ENCODE measurements at places on chromosomes 5 and 9.

DNA sequence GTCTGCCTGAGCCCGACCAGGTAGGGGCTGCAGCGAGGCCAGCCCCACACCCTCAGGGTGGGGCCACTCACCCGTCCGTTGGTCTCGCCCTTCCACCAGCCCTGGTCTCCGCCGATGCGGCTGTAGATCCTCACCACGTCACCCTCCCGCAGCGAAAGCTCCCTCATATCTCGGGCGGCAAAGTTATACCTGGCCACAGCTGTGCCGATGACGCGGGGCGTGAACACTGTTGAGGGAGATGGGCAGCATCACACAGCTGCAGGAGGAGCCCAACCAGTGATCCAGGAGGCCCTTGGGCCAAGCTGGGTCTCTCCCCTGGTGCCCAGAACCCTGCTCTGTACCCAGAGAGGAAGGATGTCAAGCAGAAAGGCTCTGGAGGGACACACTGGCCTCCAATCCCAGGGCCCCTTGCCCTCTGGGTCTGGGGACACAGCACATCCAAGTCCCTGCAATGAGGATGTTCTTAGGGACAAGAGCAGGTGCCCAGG, 30.3 kb upstream of the SARDH start:
- no peak for DNase-seq

- DNase-seq: no peak
These were observed 38.7 kb downstream of the MAPK9 start for GRCh38 chr5:180253036-180253824.

DNA sequence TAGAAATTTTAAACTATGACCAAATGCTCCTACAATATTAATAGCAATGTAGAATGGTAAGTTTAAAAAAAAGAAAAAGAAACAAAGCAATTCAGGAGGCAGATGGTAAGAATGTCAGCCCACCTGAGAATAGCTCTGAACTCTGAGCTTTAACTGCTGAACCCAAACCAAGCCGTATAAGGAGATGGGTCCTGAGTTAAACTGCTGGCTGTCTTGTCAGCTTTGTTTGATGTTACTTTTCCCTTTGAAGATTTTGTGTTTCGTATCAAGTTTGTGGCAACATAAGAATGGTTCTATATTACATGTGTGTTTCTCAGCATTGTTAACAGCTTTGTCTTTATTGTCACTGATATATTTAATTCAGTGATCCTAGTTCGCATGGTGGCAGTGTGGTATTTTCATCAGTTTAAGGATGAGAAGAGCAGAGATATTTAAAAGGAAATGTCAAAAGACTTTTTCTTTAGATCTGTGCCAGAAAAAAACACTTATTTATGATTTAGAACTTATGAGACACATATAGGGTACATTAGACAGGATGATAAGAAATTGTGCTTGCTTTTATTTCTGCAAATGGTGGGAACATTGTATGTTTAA, 390.1 kb downstream of the CCDC171 start:
- no peak for DNase-seq

GRCh38 chr5:173481821-173482220, 134.6 kb downstream of the BOD1 start:
- DNase-seq: no peak

DNA sequence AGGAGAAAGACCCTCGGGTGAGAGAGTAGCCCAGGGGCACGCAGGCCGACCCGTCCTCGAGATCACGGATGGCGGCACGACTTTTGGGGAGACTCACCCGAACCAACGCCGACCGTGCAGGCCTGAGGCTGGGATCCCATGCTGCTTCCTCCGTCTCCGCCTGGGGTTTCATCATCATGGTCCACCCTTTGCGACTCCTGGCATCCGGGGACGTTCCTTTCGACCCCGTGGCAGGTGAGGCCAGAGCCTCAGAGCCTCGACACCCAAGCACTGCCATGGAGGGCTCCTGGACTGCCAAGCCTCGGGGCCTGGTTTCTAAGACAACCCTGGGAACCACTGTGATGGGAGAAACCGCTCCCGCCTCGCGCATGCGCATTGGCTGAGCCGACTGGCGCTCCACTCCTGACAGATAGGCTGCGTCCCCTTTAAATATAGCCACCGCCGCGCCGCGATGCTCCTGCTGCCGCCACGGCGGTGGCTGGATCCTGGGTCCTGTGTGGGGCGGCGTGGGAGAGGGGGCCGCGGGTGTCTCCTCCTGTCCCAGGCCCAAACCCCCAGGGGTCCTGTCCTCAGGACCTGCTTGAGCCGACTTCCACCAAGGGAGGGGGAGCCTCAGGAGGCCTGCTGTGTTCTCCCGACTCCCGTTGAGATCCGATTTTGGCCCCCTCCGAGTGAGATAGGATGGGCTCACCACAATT, 481.6 kb downstream of the SPATA31A7 start:
- no peak for DNase-seq

DNA sequence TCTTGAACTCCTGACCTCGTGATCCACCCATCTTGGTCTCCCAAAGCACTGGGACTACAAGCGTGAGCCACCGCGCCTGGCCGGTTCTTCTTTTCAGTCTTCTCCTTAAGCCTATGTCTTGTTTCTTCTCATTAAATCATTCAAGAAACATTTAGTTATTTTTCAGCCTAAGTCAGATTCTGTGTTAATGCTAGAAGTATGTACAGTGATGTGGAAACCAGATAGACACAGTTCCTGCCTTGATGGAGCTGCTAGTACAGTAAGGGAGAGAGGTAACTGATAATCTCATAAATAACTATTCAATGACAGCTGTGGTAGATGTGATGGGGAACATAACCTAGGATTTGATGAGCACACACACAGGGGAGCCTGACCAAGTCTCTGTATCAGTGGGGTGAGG, 46.3 kb upstream of the NR3C1 start:
- no peak for DNase-seq

DNA sequence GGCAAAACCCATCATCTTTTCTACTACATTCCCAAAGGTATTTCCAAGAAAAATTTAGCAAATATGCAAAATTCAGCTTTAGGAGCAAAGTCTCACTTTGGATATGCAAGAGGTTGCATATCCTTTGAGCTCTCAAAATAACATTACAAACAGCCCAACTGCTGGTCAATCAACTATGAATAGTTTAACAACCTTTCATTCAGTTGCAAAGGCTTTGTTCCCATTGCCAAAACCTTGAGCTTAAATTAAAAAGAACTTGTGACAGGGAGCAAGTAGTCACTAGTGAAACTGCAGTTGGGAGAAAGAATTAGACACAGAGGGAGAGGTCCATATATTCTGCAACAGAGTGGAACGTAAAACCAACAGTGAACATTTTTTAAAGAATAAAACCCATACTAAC, 8.8 kb downstream of the ZNF608 start:
- no peak for DNase-seq
